ENCODE measurements at places on chromosomes 3 and 15.

- peak; percentile 81 for DNase-seq
These were observed 27.0 kb upstream of the DENND4A start for GRCh38 chr15:65818927-65819562.

GRCh38 chr3:188323067-188323842, 169.3 kb downstream of the LPP start:
- DNase-seq = no peak

- no peak for DNase-seq
These were observed 13.0 kb upstream of the TNK2 start for GRCh38 chr3:195921334-195921791.

DNA sequence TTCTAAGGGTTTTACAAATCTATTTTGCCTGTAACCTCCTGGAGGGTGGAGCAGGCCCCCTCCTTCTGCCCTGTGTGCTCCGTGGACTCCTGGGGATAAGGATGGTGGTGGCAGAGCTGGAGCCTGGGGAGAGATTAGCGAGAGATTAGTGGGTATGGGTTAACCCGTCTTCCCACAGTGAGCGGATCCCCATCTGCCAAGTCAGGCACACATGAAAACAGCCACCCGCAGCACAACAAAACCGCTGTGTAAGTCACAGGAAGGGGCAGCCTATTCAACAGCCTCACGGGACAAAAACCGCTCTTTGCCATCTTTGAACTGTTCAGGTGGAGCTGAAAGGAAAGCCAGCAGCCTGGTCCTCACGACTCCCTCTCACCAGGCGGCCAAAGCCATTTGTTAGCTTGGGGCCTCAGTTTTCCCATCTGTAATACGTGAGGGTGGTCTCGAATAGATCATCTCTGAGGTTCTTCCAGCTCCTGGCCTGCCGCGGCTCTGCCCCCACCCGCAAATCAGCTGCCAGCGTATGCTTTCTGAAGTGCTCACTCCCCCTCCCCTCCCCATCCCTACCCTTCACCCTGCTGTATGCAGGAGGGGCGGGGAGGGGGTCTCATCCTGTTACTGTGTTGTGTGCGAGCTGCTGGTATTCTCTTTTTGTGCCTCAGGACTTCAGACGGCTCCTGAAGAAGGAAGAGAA, 43.6 kb downstream of the PDIA5 start:
- no peak for DNase-seq

- no peak for DNase-seq
These were observed 56.4 kb upstream of the TAMM41 start for GRCh38 chr3:11903047-11903446.

DNA sequence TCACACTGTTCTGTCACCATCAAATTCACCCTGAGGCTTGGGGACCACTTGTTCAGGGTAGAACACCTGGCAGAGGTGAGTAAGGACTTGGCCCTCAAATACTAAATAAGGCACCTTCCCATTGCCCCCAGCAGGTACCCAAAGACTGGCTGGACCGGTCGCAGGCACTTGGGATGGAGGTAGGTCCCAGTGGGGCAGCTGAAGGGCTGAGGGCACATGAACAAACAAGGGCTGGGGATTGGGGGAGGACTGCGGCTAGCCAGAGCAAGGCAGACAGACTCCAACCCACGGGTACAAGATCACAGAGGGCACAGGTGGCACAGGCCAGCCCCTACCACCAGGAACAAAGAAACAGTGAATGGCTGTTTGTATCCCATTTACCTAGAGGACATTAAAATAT, 1.9 kb downstream of the MRPS25 start:
- DNase-seq = no peak

GRCh38 chr3:110625201-110625747, 446.3 kb upstream of the NECTIN3 start:
- DNase-seq = no peak

- no peak for DNase-seq
These were observed 208.7 kb upstream of the P2RY1 start for GRCh38 chr3:152626226-152626625.

DNA sequence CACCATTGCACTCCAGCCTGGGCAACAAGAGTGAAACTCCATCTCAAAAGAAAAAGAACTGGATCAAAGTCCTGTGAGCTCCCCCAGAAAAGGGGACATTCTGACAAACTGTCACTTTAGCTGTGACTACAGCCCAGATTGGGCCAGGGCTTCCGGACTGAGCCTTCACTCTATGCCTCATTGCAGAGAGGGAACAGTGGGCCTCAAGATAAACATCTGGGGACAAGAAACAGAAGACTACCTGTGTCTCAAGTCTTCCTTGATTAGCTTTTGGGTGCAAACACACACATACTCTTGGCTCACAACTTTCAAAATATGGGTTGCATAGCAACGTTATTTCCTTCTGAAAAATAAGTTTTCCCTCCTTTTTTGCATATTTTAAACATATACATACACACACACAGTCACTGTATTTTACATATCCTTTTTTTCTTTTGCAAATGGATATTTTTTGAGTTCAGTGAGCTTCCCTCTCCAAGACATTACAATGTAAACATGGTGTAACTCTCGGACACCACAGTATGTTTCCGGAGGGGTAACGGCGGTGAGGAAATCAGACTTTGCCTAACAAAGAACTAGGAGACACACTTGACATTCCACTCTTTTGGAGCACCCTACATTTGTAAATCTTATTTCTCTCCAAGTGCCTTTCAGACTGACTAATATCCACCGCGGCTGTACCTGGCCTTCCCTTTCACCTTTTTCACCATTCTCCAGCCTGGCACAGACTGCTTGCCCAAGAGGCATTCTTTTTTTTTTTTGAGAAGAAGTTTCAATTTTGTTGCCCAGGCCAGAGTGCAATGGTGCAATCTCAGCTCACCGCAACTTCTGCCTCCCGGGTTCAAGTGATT, 3.5 kb downstream of the TKT start:
- no peak for DNase-seq

DNA sequence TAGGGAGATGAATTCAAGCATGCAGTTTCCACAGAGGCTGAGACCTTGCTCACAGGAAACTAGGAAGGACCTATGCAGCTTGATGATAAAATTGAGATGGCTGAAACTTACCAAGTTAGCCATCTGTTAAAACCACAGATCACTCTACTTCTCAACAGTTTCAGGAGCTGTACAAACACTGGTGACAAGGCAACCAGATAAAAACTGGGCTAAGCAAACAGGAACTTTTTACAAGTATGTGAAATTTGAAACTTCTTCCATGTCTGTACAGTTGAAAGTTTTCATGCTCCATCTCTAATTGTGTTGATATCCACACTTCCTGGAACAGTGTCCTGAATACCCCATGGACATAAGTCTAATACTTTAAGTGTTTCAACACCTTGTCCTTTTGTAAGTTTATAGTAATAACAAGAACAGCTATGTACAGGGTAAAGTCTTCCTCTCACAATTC, 78.2 kb downstream of the FAIM start:
- peak; percentile 83 for DNase-seq

- DNase-seq = no peak
These were observed 26.2 kb upstream of the HHATL start for GRCh38 chr3:42728668-42729364.

DNA sequence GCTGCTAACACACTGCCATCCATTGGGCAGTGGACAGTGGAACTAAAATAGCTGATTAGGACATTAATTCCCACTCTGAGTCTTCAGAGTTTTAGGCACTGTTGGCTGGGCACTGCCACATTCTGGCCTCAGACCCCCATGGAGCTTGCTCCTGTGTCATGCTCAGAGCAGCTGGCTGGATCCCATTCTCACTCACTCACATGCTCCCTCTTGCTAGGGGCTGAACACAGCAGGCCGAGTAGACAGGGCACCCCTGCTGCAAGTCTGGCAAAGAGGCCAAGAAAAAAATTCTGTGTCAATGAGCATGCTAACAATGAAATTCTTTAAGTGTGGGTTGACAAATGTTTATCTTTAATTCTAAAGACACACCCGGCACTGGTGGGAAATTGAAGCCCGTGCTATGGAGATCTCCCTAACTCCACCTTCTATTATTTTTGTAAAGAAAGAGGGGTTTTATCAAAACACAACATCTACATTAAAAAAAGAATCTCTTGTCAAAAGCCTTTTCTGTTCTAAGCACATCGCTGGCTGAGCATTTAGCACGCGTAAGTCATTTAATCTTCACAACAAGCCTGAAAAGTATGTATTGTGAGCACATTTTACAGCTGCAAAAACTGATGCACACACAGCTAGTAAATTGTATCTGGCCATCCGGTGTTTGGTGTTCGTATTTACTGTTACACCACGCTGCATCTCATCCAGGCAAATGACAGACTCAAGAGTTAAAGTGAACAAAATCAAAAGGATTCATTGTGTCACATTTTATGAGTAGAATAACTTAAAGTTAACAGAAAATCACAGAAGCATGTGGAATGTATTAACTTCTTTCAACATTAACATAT, 362.1 kb downstream of the PLOD2 start:
- no peak for DNase-seq

DNA sequence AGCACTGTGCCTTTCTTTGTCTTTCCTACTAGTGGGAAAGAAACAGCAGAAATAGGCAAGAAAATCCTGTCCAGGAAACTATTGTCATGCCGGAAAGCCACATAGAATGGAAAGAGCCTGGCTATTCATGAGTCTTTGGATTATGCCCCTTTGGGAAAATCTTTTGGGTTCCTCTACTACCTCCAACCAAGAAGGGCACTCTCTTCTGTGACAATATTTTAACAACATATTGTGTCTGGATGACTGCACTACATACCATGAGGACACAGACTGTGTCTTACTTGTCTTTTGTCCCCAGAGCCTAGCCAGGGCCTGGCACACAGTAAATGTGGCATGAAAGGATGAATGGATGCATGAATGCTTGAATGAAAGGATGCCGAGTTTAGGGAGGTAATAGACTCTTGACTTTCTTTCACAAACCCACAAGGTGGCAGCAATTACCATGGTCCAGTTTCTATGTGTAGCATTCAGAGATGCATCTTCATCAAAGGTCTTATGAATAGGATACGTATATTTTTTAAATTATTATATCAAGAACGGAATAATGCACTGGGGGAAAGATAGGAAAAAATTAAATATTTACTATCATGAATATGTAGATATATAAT, 30.3 kb downstream of the ARL14 start:
- DNase-seq = no peak

DNA sequence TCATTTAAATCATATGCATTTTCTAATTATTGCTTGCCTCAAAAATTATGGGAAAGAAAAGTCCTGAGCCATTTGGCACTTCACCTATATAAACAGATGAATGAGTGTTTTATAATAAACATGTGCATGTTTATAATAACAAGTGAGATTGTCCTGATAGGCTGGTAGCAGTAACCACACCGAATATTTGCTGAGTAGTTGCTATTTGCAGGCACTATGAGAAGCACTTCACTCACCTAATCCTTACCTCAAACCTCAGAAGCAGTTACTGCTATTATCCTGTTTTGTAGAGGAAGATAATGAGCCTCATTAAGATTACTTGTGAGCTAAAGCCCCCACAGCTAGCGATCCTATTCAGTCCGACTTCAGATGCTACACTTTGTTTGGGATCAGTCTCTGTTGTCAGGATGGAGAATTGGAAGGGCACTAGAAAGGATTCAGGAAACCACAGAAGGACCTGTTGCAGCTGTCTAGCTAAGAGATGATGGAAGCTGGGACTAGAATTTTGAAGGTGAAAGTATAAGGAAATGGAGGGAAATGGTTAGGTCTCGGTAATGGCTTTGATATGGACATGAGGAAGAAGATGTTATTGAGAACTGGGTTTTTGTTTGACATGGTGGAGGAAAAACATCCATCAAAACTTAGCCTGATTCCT, 28.4 kb upstream of the MAGI1 start:
- no peak for DNase-seq

DNA sequence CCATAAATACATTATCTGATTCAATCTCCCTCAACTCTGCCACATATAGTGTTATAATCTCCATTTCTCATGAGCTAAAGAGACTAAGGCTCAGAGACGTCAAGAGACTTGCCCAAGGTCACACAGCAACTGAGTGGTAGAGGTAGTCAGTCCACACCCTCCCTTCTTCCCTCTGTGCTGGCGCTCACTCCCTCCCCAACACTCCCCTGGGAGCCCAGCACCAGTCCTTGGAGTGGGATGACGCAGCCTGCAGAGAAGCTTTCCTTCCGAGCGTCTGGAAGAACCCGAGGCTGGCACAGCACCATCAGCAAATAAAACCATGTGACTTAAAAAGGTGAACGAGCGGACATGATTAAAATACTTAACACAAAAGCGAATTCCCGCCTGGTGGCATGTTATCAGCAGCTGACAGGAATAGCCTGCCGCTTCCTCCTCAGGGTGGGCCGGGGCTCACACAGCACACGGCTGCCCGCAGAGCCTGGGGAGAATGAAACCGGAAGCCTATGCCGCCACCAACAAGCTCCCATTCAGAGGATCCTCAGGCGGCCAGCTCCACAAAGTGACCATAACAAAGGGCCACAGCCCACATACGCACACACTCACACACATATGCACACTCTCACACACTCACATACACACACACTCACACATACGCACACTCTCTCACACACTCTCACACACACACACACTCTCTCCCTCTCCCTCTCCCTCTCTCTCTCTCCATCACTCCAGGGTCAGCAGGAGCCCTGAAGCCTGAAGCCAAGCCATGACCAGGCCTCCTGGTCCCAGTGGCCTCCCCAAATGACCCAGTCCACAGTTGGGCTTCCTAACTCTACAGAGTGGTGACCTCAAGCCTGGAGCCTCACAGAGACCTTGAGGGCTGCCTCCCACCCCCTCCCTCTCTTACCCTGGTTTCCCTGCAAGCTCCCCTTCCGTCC, 120.5 kb downstream of the XXYLT1 start:
- no peak for DNase-seq

DNA sequence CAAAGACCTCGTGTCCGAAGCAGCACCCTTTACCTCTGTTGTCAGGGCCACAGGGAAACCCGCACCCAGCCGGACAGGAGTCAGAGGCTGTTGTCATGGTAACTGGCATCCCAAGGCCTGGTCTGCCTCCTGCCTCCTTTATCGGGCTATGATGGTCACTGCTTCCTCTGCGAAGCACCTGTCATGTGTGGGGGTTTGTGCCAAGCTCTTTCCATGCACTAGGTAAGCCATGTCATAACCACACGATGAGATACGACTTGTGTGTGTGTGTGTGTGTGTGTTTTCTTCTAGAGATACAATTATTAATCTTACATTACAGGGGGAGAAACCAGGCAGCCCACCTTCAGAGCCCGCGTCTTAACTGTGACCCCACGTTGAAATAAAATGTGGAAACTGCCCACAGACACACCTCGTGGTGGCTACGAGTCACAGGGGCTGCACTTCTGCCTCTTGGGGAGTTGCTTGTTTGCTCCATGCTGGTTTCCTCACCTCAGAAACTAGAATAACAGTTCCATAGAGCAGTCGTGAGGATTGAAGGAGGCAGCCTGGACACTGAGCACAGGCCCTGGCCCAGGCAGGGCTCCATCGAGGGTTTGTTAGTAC, 18.0 kb downstream of the ZDHHC19 start:
- no peak for DNase-seq

DNA sequence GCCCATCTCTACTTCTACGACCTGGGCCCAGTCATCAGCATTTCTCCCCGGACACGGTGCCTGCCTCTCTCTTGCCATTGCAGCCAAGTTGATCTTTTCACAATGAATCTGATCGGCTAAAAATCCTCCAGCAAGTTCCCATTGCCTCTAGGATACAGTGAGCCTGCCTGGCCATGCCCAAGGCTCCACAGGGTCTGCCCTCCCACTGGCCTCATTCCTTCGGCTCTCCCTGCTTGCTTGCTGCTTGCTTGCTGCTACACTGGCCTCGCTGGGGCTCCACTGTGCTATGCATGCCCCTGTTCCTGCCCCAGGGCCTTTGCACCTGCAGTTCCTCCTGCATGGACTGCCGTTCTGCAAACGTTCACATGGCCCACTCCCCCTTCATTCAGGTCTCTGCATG, 2.0 kb downstream of the ABTB1 start:
- no peak for DNase-seq

- no peak for DNase-seq
These were observed 18.8 kb downstream of the HEMK1 start for GRCh38 chr3:50587806-50588758.
